ENCODE measurements at places on chromosomes 16 and 17.
A peak's percentile ranks its signal among the peaks of the same experiment; 100 is the strongest.

- no peak for DNase-seq
These were observed 2.5 kb downstream of the TBX21 start for GRCh38 chr17:47735536-47736011.

DNA sequence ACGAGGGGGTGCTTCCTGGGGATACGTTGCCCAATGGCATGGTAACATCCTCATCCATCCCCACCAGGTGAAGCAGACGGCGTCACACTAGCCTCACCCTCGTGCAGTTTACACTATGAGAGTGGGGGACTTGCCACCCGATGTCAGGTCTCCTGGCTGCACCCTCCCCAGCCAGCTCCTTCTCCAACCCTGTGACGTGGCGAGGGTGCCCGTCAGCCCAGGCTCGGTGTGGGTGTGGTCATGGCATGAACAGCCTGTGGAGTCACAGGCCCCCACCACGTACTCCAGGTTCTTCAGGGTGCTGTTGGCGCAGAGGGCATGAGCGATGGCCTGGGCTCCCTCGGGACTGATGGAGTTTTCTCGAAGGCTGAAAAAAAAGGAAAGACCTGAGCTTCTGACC lies 28.3 kb downstream of the NLRC3 start:
- DNase-seq: no peak

- no peak for DNase-seq
These were observed 86.5 kb downstream of the MAP2K6 start for GRCh38 chr17:69500911-69501429.

DNA sequence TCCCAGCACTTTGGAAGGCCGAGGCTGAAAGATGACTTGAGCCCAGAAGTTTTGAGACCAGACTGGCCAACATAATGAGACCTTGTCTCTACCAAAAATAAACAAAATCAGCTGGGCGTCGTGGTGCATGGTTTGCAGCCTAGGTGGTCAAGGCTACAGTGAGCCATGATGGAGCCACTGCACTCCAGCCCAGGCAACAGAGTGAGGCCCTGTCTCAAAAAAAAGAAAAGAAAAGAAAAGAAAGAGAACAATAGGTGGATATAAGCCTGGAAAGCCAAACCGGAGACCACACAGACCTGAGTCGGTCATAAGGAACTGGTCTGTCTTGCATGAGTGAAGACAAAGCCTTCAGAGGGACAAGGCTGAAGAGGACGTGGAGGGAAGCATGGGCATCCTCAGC lies 14.4 kb downstream of the ATP6V0D1 start:
- DNase-seq: no peak

GRCh38 chr17:49216953-49217650 lies 6.6 kb downstream of the ABI3 start:
- no peak for DNase-seq

- DNase-seq: no peak
These were observed 1.9 kb downstream of the CIITA start for GRCh38 chr16:10878644-10879501.

- DNase-seq: no peak
These were observed 4.3 kb upstream of the CAPN15 start for GRCh38 chr16:523097-523741.

- no peak for DNase-seq
These were observed 851 bp upstream of the DPEP1 start for GRCh38 chr16:89612415-89613166.

DNA sequence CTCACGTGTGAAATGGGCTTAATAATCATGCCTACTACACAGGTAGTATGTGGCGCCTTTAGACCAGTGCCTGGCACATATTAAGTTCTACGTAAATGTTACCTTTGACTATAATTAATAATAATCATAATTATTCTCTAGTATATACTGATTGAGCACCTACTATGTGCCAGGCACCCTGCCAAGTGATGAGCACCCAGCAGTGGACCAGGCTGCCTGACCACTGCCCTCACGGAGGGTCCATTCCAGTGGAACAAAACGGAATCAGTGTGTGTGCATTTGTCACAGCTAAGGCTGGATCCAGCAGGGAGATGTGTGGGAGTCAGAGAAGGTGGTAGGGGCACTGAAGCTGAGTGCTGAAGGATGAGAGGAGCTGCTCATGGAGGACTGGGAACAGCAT lies 30.5 kb downstream of the SEC14L5 start:
- no peak for DNase-seq

GRCh38 chr17:81328489-81328888 lies 33.4 kb upstream of the SLC38A10 start:
- no peak for DNase-seq

- no peak for DNase-seq
These were observed 96.8 kb downstream of the MAP2K6 start for GRCh38 chr17:69511250-69511649.

- DNase-seq: no peak
These were observed 10.1 kb upstream of the SPOP start for GRCh38 chr17:49687878-49688491.

DNA sequence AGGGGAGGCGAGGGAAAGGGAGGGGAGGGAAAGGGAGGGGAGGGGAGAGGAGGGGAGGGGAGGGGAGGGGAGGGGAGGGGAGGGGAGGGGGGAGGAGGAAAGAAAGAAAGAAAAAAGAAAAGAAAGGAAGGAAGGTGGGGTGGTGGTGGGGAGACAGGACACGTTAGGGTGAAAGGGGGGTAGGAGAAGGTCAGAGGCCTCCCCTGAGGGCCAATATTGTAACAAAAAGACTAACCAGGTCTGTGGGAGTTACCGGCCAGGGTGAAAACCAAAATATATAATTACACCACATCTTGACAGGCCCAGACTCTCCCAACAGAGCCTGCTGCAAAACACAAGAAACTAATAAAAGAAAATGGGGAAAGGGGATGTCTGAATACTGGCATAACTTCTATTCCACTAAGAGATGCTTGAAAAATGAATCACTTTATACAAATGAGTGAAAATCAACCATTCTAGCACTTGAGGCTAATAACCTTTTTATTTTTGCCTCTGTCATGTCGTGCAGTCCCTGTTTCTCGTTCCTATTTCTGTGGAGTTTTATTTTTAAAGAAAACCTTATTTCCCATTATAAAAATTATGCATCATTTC lies 10.0 kb downstream of the WDR45B start:
- no peak for DNase-seq

GRCh38 chr16:86773354-86773715 lies 195.0 kb downstream of the FOXL1 start:
- no peak for DNase-seq

DNA sequence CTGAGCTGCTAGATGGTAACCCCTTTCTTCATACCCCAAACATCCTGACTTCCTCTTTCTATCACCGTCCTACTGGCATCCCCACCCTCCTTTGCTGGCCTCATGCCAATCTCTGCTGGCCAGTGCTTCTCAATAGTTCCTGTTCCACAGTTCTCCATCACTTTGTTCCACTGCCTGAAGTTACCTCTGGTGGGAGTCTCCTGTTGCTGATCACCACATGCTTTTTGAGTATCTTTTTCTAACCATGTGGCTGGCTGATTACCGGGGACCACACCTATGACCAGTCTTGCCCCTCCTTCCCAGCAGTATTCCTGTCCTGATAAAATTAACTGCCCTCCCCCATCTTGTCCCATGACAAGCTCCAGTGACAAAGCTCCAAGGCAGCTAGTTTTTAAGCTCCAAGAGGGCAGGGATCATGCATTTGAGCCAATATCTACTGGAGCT lies 380.4 kb upstream of the CCL2 start:
- DNase-seq: peak; percentile 96

GRCh38 chr17:42112552-42113176 lies at the start of gene DHX58:
Gene DHX58, minus strand, starts transcription at chr17:42112714. Its CDS starts 822 bp downstream, at chr17:42111892.
- peak; percentile 80 for DNase-seq

DNA sequence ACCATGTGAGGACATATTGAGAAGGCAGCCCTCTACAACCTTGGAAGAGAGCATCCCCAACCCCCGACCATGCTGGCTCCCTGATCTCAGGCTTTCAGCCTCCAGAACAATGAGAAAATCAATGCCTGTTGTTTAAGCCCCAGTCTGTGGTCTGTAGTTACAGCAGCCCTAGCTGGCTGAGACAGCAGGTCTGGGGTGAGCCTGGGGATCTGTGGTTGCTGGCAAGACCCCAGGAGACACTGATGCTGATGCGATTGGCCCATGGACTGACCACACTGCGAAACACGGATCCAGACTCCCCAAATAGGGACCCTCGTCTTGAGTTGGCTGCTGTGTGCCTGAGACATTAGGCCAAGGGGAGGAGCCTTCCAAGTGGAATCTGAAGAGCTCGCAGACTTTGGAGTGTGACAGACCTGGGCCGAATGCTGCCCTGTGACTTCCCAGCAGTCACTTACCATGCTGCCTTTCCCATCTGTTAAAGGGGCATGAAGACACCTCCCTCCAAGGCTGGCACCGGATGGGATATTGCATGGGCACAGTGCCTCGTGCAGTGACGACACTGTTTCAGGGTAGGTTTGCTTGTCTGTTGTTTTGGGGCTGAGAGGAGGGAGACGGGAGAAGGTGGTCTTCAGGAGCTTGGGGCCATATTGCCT lies 147.8 kb upstream of the RPL38 start:
- no peak for DNase-seq

GRCh38 chr16:56673921-56674320 lies 4.3 kb downstream of the MT1H start:
- no peak for DNase-seq

DNA sequence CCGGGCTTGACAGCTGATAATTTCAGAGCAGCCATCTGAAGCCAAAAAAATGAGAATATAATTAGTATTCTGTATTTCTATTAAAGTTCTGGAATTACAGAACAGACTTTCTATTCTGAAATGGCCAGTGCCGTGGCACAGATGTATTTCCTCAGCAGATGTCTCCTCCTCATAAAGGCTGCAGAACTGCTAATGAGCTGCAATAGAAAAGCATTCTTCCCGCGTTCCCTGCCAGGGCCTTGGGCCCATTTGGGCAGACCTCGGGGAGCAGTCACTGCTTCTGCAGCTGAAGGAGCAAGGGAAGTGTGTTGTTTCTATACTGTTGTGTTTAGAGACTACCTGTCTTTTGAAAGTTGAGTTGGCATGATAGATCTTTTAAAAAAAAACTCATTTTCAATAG lies 152.6 kb upstream of the CACNG5 start:
- no peak for DNase-seq

DNA sequence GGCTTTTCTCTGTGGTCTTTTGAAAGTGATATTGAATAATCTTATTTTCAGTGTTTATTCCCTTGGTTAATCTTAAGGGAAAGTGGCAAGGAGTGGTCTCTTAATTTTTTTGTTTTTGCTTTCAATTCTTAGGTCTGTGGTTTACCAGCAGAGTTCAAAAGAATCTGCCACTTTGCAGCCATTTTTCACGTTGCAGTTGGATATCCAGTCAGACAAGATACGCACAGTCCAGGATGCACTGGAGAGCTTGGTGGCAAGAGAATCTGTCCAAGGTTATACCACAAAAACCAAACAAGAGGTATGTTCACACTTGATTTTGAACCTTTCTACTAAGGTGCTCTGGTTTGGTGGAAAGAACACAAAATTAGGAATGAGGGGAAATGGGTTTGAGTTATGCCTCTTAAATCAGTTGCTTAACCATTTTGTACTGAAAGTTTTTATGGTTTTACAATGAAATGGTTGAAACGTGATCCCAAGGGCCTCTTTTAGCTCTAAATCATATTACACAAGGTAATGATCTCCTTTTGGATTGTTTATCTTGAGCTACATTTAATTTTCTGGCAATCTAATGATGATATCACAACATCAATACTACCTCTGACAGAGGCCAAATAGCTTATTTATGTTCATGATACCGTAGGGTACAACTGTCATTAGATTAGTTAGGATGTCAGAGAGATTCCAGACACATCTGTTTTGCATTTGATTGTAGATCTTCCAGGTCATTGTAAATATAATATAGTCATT lies 51.6 kb upstream of the CRISPLD2 start:
- no peak for DNase-seq

DNA sequence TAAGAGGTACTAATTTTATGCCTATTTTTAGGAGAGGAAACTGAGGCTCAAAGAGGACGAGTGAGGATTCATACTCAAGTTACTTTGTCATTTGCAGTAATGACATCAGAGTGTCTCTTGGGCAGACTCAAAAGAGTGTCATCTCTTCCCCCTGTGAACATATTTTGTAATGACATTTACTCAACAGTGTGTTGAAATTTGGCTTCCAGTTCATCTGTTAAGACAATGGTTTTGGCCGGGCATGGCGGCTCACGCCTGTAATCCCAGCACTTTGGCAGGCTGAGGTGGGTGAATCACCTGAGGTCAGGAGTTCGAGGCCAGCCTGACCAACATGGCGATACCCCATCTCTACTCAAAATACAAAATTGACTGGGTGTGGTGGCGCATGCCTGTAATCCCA lies 28.9 kb downstream of the WFDC1 start:
- no peak for DNase-seq

GRCh38 chr17:31549525-31550388 lies 158.3 kb downstream of the RAB11FIP4 start:
- peak; percentile 92 for DNase-seq

GRCh38 chr17:50565402-50566350 lies 5.2 kb downstream of the CACNA1G start:
- no peak for DNase-seq

GRCh38 chr17:36750316-36750885 lies 149.0 kb downstream of the MRM1 start:
- no peak for DNase-seq

GRCh38 chr16:15427648-15428239 lies 6.6 kb upstream of the BMERB1 start:
- peak; percentile 82 for DNase-seq

GRCh38 chr17:49989518-49989880 lies 5.5 kb downstream of the DLX3 start:
- no peak for DNase-seq

DNA sequence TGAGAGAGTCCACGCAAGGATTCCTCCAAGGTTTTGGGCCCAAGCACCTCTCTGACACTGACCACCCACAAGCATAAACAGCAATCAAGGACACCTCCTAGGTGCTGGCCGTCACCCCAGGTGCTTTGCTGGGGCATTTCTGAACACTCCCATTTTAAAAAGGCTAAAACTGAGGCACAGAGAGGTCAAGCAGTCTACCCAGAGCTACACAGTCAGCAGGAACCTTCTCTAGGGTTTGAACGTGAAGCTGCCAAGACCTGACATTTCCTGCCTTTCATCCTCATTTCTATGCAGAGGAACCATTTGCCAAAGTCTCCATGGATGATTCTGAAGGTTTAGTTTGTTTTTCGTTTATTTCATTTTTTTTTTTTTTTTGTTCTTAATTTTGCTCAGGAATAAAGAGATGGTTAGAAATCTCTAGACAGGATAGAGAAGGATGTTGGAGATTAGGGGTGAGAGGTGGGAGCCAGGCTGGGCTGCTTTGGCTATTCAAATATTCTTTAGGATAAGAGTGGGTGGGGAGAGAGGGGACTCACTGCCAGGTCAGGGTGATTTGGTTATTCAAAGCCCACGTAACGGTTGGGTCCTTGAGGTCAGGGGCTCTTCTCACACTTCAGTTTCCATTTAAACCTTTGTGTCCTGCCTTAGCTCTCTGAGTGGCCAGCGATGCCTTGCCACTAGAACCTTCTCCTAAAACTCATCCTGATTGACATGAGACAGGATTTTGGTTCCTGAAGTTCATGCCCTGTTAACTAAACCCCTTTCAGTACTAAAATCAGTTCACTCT lies 6.2 kb downstream of the PLCG2 start:
- DNase-seq: no peak

GRCh38 chr17:11383157-11383556 lies 142.1 kb downstream of the SHISA6 start:
- DNase-seq: no peak

GRCh38 chr16:799111-799947 lies 1.2 kb downstream of the GNG13 start:
- no peak for DNase-seq
